ENCODE measurements at places on chromosomes 5 and 9.

- no peak for DNase-seq
Measured at GRCh38 chr5:66193419-66193818, 49.3 kb downstream of the SREK1 start.

DNA sequence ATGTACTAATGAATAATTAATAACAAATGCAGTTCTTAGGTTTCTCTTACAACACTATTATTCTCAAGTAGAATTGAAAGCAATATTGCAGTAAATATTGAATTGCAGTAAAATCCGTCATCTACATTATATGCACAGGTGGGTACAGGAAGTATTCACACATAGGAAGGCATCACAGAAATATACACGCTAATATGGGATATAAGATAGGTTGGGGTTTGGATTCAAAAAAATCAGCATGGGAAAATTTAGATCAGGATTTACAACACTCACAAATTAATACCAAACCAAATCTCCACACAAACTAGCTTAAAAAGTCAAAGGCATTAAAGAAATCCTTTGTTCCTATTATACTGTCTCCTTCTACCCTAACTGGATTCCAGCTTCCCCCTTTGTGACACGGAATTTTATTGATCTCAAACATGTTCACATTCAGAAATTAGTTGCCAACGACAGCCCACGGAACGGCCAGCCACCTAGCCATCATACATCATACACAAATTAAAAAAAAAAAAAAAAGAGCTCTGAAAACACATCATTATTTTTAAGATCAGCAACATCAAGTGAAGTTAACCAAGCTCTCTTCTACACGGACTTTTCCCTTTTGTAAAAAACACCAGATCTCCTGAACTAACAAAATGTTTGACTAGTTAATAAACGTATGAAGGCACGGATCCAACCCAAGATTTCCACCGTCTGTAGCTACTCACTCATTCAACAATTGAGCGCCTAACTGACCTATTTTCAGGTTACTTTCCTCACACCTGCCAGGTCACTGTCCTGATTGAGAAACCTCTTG is 2.2 kb downstream of the NR6A1 start:
- DNase-seq: no peak

GRCh38 chr5:158485604-158486081 is 614.1 kb downstream of the EBF1 start:
- peak; percentile 12 for DNase-seq

DNA sequence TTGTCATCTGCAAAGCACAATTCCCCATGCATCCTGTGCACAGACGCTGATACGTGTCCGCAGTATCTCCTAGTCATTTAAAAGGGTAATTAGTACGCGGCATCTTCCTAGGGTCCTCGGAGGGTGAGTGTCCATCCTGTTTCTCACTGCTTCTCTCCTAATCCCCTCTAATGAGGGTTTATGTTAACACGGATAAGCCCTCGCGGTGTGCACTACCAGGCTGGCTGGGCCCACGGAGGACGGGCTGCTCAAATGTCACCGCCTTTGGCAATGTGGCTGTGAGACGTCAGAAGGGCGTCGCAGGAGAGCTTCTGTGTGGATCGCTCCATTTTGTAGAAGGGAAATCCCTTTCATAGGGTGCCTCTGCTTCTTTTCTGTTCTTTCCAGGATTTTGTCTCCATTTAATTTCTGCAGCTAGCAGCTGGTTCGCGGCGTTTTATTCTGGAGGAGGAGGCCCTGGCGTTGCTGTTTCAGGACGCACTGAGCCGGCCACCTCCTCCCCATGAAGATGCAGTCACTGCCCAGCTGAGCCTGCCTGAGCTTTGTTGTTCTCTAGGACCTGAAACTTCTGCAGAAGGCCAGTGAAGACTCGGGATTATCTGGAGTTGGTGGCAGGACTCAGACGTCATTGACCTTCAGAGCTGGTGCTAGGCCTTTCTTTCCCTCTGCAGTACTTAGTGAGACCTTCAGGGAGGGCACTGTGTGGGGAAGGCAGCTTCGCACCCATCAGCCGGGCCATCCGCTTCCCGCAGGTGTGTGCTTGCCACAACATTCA is 326.1 kb upstream of the IRX1 start:
- no peak for DNase-seq

GRCh38 chr5:10801931-10802666 is 41.1 kb upstream of the DAP start:
- peak; percentile 22 for DNase-seq

DNA sequence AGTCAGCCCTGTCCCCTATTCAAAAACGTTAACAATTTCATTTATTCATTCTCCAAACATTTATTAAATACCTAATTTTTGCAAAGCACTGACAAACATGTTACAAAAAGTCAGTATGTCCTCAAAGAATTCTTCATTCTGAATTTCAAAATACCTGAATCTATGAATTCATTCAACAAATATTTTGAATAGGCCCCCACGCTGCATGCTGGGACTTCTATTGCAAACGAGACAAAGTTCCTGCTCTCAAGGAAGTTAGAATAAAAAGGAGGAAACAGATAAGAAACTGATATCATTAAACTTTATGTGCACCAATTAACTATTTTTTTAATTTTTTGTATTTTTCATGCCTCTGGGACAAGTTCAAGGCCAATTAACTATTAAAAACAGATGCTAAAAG is 26.6 kb downstream of the TRPM6 start:
- no peak for DNase-seq

DNA sequence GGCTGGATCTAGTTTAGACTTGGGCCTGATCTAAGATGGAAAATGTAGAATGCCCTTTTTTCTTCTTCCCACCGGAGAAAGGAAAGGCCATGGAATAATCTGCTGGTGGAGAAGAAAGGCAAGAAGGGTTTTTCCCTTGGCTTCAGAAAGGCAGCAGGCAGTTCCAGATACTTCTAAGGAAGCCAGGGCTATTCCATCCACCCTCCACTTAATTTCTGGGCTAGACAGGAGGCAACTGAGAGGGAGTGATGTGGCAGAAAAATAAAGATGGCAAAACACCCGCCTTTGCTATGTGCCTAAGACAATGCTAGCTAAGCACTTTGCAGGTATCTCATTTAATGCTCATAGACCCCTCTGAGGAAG is 9.9 kb downstream of the MYOZ3 start:
- no peak for DNase-seq

DNA sequence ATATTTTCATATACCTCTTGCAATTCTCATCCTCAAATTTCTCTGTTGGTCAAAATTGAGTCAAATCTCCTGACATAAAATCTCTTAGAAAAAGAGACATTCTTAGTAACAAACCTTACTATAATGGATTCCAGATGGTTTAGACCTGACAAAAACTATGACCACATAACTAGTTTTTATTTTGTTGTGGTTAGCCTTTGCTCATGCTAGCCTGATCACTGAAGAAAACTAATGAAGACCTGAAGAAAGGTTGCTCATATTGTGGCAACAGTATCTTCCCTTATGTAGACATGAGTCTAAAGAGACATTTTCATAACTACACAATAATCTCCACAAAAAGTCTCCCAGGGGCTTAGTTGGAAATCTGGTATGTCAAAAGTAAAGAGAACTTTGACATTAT is 274.1 kb upstream of the TMEM161B start:
- DNase-seq: no peak

DNA sequence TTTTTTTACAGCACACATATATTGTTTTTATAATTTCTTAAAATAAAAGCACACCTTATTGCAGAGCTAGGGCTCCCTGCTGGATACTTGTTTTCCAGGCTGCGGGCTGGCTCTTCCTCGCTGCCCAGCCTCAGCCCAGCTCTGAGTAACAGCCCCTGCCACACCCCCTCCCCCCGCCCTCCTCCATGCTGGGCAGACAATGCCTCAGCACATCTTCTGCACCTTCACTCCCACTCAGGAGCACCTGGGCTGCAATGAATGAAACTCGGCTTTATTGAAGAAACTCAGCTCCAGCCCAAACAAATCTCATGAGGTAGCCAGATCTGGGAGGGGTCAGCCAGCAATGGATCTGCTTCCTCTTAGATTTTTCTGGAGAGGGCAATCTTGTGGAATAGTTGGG is 9.5 kb downstream of the IL9 start:
- no peak for DNase-seq

DNA sequence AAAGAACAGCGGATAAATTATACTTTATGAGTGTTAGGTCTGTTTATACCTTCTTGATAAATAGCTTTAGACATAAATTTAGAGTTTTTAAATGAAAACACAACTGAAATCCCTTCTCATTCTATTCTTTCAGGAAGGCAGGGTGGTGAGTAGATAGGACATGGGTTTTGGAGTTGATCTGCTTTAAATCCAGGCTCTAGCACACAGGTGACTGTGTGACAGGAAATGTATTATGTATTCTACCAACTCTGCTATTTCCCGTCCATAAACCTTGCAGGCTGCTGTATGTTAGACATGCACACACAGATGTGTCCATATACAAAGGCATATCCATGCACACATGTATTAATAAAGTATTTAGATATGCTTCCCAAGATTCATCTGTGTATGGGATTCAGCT is 19.3 kb upstream of the CARTPT start:
- DNase-seq: no peak

- DNase-seq: peak; percentile 95
Measured at GRCh38 chr9:5851445-5851844, 18.5 kb upstream of the ERMP1 start.

DNA sequence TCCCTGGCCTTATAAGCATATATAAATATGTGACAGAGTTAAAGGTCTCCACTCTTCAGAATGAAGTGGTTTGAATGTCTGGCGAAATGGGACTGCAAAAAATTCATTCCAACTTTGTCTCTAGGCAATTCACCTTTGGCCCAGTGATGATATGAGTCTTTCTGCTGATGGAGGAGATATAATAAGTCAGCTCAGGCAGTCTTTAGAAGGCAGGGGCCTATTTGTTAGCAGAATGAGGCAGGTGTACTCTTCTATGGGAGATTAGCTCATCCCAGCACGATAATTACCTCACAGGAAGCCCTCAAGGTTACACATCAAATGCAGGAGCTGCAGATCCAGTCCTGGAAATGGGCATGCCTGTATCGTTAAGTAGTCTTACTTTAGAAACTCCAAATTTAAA is 300.5 kb downstream of the NR2F1-AS1 start:
- no peak for DNase-seq

GRCh38 chr5:110932755-110933488 is 138.6 kb upstream of the TSLP start:
- DNase-seq: no peak

DNA sequence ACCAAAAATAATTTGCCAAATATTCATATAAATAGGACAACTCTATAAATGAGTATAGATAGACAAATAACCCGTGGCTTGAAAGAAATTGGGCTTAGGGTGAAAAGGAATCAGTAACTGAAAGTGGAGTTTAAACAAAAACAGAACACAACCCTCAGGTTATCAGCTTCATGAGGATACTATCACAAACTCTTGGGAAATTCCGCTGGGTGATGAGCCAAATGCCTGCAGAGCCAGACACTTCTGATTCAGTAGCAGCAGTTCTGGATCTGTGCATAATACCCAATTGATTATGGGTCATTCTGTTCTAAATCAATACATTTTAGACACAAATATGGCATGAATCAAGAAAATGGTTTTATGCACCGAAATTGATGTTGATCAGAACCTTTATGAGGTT is 72.4 kb downstream of the CAMK4 start:
- DNase-seq: no peak

DNA sequence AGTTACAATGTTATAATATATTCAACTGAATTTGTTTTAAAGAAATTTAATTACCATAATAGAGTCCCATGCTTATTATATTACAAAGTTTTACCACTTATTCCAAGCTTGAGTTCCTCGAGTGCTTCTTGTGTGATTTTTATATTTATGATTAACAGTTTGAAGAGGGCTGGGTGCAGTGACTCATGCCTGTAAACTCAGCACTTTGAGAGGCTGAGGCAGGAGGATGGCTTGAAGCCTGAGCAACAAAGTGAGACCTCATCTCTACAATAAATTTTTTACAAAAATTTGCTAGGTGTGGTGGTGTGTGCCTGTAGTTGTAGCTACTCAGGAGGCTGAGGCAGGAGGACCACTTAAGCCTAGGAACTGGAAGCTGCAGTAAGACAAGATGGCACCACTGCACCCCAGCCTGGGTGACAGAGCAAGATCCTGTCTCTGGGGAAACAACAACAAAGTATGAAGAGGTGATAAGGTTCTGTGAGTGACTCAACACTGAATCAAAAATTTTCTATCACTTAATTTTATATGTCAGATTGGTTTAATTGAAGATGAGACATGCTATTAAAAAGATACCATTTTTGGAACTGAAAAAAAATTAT is 9.2 kb downstream of the POC5 start:
- DNase-seq: no peak

DNA sequence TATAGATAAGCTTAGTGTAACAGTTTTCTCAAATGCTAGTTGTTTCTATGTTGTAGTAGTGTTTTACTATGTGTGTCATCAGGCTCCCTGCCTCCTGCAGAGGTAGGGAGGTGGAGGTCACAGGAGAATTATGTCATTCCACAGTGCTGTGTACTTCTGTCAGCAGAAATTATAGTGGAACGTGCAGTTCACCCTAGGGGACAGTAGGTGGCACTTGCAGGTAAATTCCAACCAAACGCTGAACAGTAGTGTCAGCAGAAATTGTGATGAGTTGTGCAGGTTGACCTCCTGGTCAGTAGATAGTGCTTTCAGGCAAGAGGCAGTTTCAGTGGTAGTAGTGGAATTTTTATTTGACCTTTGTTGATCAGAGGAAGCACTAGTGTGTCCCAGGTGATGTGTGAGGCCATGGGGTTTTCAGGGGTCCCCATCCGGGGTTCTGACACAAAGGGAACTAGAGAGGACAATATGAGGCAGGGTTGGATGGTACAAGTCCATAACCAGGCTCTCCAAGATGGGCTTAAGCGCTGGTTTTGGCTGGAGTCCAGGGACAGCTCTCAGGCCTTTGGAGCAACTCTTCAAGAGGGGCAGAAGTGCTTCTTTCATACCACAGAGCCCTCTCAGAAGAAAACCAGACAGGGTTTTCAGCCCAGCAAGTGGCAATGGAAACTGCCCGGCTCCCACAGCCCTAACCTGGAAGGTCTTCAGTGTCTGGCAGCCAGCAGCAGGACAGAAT is 402.9 kb downstream of the CYLC2 start:
- DNase-seq: peak; percentile 66

GRCh38 chr5:44652674-44653073 is 156.1 kb upstream of the MRPS30 start:
- no peak for DNase-seq

GRCh38 chr9:137302449-137303150 is 529 bp upstream of the NRARP start:
- DNase-seq: peak; percentile 57

GRCh38 chr5:98527846-98528245 is 245.6 kb upstream of the RGMB start:
- no peak for DNase-seq

- DNase-seq: no peak
Measured at GRCh38 chr5:55624841-55625588, 87.1 kb downstream of the SLC38A9 start.

GRCh38 chr5:157162919-157163510 is 3.0 kb downstream of the GARIN3 start:
- DNase-seq: no peak

GRCh38 chr9:97593960-97594359 is 39.2 kb downstream of the TSTD2 start:
- no peak for DNase-seq

- no peak for DNase-seq
Measured at GRCh38 chr5:79059674-79060073, 9.8 kb downstream of the DMGDH start.

Data from choroid plexus epithelial cell (primary cell).